Suppressor macrophage treated with lipopolysaccharide for 4 hours (primary cell): ENCODE measurements at places on chromosomes 6 and 20.

GRCh38 chr20:24337069-24337468 is 132.4 kb upstream of the SYNDIG1 start:
- DNase-seq: no peak

DNA sequence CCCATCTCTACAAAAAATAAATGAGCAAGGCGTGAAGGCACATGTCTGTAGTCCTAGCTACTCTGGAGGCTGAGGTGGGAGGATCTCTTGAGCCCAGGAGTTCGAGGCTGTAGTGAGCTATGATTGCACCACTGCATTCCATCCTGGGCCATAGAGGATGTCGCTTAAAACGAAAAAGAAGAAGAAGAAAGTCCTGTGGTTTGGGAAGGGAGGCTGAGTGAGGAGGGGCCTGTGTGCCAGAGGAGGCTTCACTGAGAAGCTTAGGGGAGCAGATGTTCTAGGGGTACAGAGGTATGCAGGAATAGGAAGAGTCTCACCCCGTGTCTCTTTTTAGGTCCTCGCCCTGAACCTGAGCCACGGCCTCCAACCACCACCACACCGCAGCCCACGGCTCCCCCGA is 4.2 kb downstream of the MMP9 start:
- DNase-seq: peak; percentile 35

- peak; percentile 41 for DNase-seq
Measured at GRCh38 chr6:157928428-157928827, 53.2 kb upstream of the SYNJ2 start.

DNA sequence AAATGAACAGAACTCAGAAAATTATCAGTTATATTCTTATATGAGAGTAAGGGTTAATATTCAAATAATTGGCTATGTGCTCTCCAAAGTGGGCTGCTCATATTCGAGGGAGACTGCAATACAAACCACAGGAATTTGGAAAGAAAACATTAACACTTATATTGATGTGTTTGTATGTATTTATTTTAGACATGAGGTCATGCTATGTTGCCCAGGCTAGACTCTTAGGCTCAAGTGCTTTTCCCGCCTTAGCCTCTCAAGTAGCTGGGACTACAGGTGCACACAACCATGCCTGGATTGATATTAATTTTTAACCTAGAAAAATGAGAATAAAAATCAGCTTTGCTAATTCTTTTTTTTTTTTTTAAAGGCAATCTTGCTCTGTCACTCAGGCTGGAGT is 35.0 kb downstream of the BTBD9 start:
- no peak for DNase-seq

GRCh38 chr6:152821525-152821924 is 70.9 kb downstream of the VIP start:
- DNase-seq: no peak

DNA sequence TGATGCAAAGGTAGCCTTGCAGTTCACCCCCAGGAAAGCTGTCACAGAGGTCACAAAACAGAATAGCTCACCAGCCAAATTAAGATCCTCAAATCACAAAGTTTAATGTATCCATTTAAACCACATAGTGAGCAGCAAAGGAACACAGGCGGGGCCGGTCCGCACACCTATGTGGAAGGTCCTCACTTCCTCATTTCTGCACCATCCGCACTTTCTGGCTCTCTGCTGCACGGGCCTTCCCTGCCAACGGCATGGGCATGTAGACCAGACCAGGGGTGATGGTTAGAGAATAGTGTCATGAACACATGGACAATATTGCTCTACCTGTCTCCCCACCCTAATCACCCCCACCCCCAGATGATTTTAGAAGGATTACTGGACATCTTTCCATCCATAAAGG is 12.1 kb upstream of the TBXT start:
- DNase-seq: no peak

DNA sequence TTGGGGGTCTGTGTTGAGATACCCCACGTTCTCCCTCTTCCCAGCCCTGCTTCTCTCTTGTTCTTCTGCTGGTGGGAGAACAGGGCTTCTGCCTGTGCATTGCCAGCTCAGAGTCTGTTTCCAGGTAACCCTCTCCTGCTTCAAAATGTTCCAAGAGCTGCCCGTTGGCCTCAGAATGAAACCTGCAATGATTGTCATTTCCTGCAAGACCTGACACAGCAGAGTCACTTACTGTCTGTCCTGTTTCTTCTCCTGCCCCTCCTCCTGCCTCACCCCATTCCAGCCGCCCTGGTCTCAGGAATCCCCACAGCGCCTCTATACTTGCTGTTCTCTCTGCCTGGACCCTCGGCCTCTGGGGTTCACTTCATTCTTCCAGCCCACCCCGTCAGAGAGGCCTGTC is 81.4 kb upstream of the ARID1B start:
- no peak for DNase-seq

- peak; percentile 0 for DNase-seq
Measured at GRCh38 chr6:74070091-74070490, 374.1 kb downstream of the CD109 start.

- no peak for DNase-seq
Measured at GRCh38 chr6:22848121-22848520, 278.8 kb downstream of the HDGFL1 start.

DNA sequence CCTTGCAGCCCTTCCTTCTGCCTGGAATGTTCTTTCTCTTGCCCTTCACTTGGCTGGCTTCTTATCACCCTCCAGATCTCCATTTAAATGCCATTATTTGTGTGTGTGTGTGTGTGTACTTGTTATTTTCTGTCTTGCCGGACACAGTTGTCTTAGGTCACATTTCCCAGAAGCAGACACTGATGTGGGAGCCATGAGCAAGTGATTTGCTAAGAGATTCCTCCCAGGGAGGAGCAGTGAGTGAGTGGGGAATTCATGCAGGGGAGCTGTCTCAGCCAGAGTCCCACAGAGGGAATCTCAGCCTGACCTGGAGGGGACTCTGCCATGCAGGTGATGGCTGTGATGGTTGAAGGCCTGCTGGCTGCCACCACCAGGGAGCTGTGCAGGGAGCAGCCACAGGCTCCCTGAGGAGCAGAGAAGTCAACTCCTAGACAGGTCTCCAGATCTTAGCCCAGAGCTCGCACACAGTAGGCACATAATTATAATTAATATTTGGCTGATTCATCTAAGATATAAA is 96.5 kb downstream of the SYNDIG1 start:
- DNase-seq: no peak

- DNase-seq: no peak
Measured at GRCh38 chr20:9741996-9742395, 96.9 kb downstream of the PAK5 start.

DNA sequence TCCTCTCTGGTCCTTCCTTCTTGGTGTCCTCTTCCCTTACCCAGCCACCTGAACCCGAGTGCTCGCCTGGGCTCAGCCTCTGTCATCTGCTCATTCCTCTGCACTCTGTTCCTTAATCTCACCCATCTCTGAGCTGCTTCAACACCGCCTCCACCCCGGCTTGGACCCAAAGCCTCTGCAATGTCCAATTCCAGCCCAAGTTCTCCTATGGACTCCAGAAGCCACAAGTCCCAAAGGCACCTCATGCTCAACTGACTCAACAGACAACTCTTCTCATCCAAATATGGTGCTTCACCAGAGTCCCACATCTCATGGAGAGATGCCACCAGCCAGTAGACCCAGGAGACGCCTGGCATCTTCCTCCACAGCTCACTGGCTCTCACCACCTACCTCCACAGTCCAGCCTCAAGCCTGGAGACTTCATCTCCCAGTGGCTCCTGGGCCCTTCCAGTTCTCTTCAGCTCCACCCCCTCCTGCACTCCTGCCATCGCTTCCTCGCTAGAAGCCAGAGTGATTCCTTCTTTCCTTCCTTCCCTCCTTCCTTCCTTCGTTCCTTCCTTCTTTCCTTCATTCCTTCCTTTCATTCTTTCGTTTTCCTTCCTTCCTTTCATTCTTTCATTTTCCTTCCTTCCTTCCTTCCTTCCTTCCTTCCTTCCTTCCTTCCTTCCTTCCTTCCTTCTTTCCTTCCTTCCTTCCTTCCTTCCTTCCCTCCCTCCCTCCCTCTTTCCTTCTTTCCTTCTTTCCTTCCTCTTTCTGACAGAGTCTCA is 40.9 kb upstream of the NNAT start:
- no peak for DNase-seq

GRCh38 chr20:19114410-19114809 is 98.0 kb upstream of the SLC24A3 start:
- no peak for DNase-seq

GRCh38 chr20:1619861-1620444 is at the start of gene SIRPB1:
Gene SIRPB1, minus strand, starts transcription at chr20:1620009. Its CDS starts 65 bp downstream, at chr20:1619944.
- DNase-seq: peak; percentile 74

DNA sequence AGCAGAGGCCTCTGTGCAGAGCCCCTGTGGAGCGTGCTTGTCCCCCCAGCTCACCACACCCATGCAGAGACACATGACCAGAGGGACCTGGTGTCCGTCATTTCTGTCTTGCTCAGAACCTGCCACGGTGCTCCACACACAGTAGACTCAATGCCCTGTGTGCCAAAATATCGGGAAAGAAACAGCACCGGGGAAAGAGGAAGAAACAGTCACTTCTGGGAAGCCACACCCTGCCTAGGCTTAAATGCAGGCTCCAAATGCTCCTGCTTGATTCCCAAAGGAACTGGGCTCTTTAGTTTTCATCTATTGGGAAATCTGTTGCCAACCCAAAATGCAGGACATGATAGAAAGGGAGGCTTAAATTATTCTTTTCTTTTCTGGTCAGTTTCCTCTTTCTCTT is 503.9 kb downstream of the CD83 start:
- peak; percentile 57 for DNase-seq

- no peak for DNase-seq
Measured at GRCh38 chr20:37379967-37380828, 34.3 kb downstream of the SRC start.

GRCh38 chr6:104483225-104483834 is 376.4 kb downstream of the HACE1 start:
- DNase-seq: no peak

- no peak for DNase-seq
Measured at GRCh38 chr6:156457601-156458000, 319.6 kb upstream of the ARID1B start.

DNA sequence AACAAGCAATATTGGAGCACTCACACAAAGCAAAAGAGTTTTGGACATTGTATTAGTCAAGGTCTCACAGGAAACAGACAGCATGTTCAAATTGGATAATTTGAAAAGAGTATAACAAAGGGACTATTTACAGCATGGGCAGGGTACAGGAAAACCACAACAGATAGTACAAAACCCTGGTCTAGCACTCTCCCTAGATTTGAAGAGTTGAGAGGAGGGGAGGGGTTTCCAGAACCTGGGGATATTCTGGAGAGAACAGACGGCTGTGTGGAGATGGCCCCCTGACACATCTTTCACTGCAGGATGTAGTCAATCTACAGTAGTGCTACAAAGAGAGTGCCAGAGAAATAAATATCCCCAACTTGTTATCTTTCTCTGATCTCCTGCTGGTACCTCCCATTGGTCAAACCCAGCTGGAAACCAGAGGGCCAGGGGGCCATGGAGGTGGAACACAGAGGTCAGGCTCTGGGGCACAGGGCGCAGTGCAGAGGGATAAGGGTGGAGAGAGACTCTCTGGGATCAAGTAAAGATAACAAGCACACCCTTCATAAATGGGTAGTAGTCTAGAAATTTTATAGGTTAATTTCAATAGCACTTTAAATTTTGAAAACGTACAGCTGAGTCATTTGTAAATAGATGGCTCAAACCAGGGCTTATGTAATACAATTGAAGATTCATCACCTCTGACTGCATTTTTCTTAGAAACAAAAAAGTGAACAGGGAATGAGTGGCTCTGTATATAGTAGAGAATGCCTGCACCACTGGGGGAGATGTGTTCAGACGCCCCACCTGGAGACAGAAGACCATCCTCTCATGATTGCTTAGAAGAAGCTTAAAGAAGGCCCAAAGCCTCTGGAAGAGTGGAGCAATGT is 25.7 kb downstream of the RCAN2 start:
- no peak for DNase-seq

GRCh38 chr6:122869437-122870024 is 80.5 kb downstream of the SMPDL3A start:
- peak; percentile 36 for DNase-seq

GRCh38 chr6:33984466-33985312 is 161.2 kb downstream of the GRM4 start:
- DNase-seq: no peak

- peak; percentile 39 for DNase-seq
Measured at GRCh38 chr20:3203315-3204123, 963 bp downstream of the DDRGK1 start.

GRCh38 chr6:39086294-39086693 is 28.7 kb downstream of the SAYSD1 start:
- no peak for DNase-seq

- no peak for DNase-seq
Measured at GRCh38 chr6:51339728-51340127, 521.1 kb downstream of the TFAP2B start.

DNA sequence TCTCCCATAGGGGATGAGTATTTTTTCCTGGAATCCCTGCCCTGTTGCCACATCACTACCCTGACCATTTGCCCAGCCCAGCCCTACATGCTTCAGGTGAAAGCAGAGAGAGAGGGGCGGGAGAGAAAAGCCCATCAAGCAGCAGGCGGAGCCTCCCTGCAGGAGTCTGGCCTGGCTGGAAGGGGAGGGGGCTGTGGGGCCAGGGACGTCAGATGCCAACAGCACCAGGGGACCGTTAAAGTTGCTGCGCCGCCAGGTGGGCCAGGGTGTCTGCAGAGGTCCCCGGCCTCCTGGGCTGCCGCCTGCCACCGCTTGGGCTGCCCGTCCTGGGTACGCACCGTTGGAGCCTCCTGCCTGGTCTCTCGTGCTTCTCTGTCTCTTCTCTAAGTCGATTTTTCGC is 757 bp upstream of the R3HDML start:
- DNase-seq: no peak

- no peak for DNase-seq
Measured at GRCh38 chr6:165831812-165832510, 168.9 kb upstream of the PDE10A start.

- no peak for DNase-seq
Measured at GRCh38 chr6:1609041-1609647, 571 bp upstream of the FOXC1 start.

DNA sequence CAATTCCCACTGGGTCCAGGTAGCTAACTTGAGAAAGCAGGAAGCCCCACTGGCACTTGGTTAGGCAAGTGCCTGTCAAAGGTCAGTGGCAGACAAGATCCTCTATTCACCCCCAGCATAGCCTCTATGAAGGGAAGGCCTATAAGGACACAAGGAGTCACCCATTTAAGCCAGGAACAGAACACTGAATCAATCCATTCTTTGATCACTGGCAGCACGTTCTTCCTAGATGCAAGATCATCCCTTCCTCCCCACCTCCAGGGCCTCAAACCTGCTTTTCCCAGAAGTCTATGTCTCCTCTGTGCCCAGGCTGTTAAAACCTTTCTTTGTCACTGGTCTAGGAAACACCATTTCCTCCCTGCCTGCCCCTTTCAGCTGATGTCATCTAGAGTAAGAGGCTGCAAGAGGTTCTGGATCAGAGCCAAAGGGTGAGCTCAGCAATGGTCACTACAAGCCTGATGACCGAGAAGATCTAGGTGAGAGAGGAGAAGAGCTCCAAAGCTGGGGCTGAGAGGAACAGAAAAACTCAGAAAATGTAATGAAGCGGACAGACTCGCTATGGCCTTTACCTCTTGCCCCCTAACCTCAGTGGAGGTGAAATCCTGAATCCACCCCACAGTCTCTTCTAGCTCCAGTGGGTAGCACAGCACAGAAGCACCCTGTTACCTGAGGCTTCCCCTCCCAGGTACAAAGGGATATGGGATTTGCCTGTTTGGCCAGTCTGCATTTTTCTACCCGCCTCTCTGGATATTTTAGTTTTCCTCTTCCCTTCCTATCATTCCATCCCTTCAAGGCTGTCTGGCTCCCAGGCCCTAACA is 1.8 kb downstream of the GTPBP2 start:
- peak; percentile 98 for DNase-seq
